Stimulated activated CD4-positive, alpha-beta T cell treated with anti-CD3 and anti-CD28 coated beads, Interleukin-4, amount 100 ng/mL, for 48 hours (primary cell): ENCODE measurements at places on chromosomes 13 and 19.

DNA sequence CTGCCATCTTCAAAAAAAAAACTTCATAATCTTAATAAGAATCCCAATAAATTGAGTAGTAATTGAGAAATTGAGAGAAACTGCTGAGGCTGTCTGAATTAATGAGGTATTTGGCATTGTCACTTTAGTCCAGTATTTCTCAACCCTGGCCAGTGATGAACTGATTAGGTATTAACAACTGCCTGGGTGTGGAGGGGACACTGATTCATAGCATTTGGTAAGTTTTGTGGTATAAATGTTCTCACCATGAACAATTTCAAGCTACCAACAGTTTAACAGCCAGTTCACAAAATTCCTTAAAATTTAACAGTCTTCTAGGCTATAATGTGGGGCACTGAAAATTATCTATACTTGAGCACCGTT is 18.3 kb downstream of the GPC6 start:
- no peak for DNase-seq

DNA sequence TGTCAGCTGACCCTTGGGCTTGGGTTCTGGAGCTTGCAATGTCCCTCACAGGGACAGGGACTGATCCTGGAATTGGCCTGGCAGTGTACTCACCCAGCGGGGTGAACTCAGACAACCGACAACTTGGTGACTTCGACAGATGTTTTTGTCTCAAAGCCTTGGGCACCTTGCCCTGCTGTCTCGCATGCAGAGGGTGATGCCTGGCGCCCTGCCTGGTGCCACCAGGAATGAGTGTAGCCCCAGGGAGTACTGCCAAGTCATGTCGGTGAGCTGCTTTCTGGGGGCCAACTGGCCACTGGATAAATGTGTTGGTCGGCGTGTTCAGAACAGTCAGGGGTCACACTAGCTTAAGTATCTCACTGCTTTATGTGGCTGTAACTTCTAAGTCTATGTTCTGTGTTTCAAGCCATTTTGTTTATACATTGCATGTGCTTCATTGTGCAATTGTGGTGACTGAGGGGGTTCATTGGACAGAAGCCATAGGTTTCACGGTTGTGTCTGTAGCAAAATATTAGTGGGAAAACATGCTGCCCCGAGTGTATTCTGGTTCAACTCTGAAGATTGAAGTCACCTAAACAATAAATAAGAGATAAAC is 96.3 kb upstream of the TNFSF11 start:
- DNase-seq = no peak

- DNase-seq = no peak
Measured at GRCh38 chr13:77979721-77980385, 61.2 kb upstream of the EDNRB start.

DNA sequence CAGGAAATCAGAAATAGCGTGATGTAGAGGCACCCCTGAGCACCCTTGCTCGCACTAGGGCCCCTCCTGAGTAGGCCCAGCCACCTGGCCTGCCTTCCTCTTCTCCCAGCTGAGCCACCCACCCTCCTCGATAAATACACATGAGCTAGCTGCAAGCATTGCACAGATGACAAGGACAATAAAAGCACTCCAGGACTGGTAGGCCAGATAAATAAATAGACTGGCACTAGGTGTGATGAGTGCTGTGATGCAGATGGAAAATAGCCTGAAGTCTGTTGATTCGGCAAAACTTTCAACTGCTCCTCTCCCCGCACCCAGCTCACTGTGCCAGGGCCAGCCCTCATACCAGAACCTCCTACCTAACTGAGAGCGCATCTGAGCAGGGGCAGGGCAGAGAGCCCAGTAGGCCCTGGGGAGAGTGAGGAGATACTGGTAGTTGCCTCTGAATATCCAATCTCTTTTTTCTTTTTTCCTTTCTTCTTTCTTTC is 54.5 kb upstream of the GPI start:
- no peak for DNase-seq

GRCh38 chr19:6948884-6949283 is 61.5 kb downstream of the ADGRE1 start:
- DNase-seq = no peak

DNA sequence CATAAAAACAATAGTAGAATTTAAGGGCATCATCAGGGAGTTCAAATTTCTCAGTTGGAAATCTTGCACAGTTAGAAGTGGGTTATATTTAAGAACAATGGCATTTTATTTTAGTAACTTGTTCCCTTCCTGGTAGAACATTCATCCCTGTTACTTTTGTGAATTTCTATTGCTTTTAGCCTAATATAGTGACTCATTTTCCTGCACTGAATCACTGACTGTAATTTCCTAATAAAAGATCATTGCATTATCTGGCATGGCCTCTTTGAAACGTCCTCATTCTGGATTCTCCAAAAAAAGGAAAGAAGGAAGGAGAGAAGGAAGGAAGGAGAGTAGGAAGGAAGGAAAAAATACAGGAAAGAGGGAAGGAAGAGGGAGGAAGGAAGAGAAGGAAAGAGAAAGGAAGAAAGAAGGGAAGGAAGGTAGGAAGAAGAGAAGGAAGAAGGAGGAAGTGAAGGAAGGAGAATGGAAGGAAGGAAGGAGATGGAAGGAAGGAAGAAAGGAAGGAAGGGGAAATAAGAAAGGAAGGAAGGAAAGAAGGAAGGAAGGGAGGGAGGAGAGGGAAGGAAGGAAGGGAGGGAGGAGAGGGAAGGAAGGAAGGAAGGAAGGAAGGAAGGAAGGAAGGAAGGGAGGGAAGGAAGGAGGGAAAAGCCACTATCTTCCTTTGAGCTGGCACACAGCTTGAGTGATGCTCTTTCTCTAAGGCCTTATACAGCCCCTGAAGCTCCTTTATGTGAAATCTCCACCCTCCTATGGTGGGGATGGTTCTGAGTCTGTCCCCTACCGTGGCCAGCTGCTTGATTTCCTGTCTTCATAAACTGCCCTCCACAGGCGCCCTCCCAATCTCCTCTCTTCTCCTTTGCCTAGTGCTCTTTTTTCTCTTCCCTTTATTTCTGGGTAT is 29.8 kb upstream of the TM9SF2 start:
- DNase-seq = no peak

DNA sequence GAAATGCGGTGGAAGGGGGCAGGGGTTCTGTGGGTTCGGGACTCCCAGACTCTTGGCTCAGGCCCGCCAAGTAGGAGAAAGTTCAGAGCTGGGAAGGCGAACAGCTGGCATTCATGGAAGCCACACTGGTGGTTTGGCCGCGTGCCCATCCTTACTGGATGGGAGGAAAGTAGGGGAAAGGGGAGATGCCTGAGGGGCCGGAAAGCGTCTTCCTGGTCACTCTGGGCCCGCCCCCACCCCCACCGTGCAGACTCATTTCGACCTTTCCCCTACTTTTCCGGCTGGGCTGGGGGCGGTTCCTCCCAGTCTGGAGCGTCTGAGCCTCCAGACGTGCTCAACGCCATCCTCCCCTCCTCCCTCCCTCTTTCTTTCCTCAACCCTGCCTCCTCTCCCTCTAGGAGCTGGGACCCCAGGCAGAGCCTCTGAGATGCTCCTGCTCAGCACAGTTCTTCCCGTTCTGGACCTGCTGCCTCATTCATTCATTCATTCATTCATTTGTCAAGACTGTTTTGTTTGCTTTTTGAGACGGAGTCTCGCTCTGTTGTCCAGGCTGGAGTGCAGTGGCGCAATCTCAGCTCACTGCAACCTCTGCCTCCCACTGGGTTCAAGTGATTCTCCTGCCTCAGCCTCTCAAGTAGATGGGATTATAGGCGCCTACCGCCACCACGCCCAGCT is 3.5 kb downstream of the ANGPTL4 start:
- DNase-seq = no peak

DNA sequence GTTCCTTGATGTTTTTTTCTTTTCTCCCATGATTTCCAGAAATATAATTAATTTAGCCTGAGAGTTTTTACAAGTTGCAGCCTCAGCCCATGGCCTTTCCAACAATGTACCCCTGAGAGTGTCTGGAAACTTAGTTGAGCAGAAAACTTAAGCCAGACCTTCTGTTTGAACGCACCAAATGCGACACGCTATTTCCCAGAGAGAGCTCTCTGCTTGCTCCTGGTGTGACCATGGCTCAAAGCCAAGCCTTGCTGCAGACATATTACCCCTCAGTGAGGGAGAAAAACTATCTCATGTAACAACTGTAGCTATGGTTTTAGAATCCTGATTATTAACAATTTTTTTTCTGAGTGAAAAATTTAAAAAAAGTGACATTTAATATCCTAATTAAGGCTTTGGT is 1204.5 kb upstream of the SLC10A2 start:
- no peak for DNase-seq
